Nasal cavity respiratory epithelium epithelial cell of viscerocranial mucosa (primary cell): ENCODE measurements at places on chromosomes 2 and 18. TPM values are rescaled to one million over a fixed set of nuclear protein-coding genes. Genes with fewer than 3 reads are reported as not detected.

NCKAP1 gene
- 348 and 413 TPM in 2 replicates for total RNA-seq

LANCL1 gene
- 30.8 and 45.6 TPM in 2 replicates for total RNA-seq

DCDC2C gene
- total RNA-seq = not detected in 2 replicates

POTEC gene
- not detected in 2 replicates for total RNA-seq

STARD6 gene
- total RNA-seq = 0.34 TPM in 1 of 2 replicates, not detected in the other

KCNG2 gene
- total RNA-seq = not detected in 2 replicates

SLC23A3 gene
- total RNA-seq = 0.68 and 3.8 TPM in 2 replicates

INHBB gene
- total RNA-seq = 0.21 and 0.34 TPM in 2 replicates

MYO7B gene
- not detected in 2 replicates for total RNA-seq
